ENCODE measurements at places on chromosomes 1 and 21.

GRCh38 chr1:1259951-1260600, 13.6 kb upstream of the C1QTNF12 start:
- no peak for DNase-seq

- DNase-seq: no peak
Observed at GRCh38 chr1:64663668-64664067, 81.2 kb upstream of the RAVER2 start.

DNA sequence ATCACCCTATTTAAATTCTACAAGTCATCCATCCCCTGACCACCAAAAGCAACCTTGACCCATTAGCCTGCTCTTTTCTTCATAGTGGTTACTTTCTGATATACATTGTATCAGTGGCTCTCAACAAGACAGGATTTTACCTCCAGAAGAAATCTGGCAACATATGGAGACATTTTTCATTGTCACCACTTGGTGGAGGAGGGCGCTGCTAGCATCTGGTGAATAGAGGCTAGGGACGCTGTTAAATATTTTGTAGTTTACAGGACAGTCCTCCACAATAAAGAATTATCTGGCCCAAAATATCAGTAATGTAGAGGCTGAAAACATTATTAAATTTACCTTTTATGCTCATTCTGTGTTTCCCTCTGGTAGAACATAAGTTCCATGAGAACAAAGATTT, 6.1 kb downstream of the HSPA13 start:
- no peak for DNase-seq

DNA sequence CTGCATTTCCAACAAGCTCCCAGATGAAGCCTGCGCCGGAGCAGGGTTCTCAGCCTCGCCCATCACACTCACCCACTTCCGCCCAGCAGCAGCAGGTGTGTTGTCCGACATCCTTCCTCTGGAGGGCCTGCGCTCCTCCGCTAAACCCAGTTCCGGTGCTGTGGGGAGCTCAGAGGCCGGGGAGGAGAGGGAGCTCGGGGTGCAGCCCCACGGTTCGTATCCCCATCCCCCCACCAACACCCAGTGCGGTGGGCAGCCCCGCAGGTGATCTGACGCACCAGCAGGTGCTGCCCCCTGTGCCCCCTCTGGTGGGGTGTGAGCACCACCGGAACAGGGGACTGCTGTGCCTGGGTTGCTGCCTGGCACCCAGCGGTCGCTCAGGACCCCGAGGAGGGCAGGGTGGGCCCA, 3.4 kb upstream of the PEX10 start:
- DNase-seq: no peak

GRCh38 chr1:184161071-184161698, 109.7 kb downstream of the TSEN15 start:
- DNase-seq: peak; percentile 41

DNA sequence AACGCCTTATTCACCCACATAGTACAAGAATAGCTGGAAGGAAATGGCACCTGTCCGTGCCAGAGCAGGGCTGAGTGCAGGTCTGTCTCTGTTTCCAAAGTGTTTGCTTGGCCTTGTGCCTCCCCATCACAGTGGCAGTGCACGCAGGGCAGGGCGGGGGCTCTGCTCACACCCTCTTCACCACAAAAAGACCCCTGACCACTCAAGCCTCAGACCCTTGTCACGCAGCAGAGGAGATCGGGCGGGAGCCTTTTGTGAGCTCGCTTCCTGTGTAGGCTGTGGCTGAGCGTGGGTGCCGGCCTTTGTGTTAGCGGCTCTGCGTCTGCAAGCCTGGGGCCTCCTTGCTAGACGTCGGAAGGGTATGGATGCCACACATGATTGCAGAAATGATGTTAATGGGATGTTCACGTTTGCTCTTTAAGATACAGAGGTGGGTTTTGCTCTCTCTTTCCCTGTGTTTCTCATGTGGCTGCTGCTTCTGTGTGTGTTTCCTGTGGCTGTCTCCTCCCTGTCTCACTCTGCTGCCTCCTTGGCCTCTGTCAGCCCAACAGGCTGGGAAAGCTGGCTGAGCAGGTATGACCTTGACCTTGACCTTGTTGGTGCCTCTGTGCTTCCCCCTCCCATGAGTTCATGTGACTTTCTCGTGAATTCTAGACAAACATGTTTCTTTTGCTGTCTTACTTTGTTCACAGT, 45.4 kb downstream of the S100B start:
- peak; percentile 49 for DNase-seq

GRCh38 chr1:66729119-66729518, 23.1 kb upstream of the DYNLT5 start:
- DNase-seq: no peak
